ENCODE measurements at places on chromosomes 3 and 15.

DNA sequence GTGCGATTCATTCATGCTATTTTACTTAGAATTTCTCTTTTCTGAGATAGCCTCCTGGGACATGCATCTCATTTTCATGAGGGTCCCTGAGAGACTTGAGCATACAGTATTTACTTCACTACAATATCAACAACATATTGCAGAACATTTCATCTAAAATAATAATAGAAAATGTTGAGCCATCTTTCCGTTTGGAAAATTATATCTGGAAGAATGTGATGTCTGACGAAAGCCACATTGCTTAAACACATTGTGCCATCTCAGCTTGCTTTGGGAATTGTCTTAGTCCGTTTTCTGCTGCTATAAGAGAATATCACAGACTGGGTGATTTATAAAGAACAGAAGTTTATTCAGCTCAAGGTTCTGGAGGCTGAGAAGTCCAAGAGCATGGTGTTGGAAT lies 55.5 kb downstream of the DPH6 start:
- DNase-seq: no peak

GRCh38 chr3:62281726-62282125 lies 91.6 kb downstream of the FEZF2 start:
- no peak for DNase-seq

DNA sequence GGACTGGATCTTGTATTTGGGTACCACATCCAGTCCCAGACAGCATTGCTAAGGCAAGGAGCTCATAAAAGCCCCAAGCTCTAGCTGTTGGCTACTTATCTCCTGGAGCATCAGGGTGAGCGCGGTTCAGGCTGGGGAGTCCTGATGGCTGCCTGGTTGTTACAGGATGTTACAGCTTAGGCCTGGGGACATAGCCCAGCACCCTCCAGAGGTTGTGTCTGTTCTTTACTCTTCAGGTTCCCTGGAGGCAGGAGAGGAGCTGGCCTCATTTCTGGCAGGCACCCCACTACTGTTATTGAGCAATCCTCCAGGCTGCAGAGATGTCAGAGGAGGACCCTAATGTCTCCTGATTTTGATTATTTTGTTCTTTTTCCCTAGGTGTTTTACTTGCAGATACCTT lies 26.6 kb downstream of the APBA2 start:
- no peak for DNase-seq

DNA sequence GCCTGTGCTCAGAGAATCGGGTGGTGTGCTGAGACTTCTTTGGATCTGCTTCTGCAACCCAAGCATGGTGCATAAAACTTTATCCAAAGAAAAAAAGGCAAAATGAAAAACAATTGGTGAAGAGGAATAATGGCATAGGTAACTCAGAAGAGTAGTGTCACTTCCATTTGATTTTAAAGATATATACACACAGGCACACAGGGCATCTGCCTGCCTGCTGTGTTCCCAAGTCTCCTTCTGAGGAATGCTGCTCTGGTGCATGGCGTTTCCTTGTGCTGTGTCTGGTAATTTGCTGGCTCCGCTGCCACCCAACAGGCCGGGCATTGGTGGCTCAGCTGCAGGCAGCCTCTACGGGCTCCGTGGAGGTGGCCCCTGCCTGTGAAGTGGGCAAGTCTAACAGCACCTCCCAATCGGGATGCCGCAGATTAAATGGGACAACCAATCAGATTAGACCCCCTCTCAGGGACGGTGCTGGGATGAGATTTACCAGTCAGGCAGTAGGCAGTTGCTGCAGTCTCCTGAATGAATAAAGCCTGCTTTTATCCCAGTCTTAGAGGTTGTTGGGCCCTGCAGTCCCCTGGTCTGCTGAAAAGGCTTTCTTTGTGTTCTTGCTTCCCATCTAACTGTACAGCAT lies 253.7 kb upstream of the RASGRP1 start:
- DNase-seq: no peak

DNA sequence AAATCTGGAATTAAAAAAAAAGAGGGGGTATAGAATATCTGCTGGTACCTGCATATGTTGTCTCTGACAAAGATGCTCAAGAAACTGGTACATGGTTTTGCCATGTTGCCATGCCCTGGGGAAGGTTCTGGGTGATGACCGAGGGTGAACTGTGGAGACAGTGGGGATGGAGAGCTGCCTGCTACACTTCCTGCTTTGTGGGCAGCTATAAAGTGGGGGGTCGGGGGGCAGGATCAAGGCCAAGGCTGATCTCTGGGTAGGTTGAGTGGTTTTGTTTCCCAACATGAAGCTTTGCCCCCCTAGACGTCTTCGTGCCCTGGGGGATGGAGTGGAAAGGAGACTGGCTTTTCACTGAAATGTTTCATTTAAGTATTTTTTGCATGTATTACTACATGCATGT lies 74.6 kb downstream of the IQSEC1 start:
- DNase-seq: no peak

GRCh38 chr3:15377961-15378791 lies 45.8 kb upstream of the SH3BP5 start:
- DNase-seq: peak; percentile 45

- no peak for DNase-seq
Observed at GRCh38 chr3:15496341-15496664, 25.2 kb downstream of the COLQ start.

- peak; percentile 56 for DNase-seq
Observed at GRCh38 chr3:128965818-128966217, 28.1 kb downstream of the CFAP92 start.

GRCh38 chr15:89662893-89663626 lies 7.8 kb upstream of the KIF7 start:
- DNase-seq: peak; percentile 16

DNA sequence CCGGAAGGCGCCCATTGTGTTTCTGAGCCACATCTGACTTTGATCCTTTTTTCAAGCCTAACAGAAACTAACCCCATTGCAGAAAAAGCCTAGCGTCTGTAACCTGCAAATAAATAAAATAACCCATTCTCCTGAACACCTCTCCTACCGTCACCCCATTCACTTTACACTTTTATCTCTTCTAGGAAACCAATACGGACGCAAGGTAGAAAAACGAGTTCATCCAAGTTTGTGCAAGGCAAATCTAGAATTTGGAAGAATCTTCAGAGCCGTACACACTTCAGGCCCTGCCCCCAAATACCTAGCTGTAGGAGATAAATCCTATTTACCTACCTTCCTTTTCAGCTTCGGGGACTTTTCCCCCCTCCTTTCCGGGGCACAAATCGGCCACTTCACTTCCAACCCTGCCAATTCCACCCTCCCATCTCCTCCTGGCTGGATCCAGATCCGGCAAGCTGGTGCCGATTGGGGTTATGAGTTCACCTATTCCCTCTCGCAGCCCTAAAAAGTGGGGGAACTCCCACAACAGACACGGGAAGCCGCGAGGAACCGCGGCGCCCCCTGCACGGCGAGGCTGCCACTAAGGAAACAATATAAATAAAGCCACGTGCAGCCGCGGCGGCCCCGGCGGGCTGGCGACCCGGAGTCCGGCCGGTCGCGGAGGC lies 987 bp downstream of the PRTG start:
- no peak for DNase-seq

- DNase-seq: peak; percentile 98
Observed at GRCh38 chr3:193829781-193830180, 236.8 kb downstream of the OPA1 start.

DNA sequence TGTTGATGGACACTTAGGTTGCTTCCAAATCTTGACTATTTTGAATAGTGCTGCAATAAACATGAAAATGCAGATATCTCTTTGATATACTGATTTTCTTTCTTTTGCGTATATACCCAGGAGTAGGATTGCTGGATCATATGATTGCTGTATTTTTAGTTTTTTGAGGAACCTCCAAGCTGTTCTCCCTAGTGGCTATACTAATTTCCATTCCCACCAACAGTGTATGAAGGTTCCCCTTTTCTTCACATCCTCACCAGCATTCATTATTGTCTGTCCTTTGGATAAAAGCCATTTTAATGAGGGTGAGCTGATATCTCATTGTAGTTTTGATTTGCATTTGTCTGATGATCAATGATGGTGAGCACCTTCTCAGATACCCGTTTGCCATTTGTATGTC lies 12.5 kb downstream of the PATL2 start:
- DNase-seq: no peak

DNA sequence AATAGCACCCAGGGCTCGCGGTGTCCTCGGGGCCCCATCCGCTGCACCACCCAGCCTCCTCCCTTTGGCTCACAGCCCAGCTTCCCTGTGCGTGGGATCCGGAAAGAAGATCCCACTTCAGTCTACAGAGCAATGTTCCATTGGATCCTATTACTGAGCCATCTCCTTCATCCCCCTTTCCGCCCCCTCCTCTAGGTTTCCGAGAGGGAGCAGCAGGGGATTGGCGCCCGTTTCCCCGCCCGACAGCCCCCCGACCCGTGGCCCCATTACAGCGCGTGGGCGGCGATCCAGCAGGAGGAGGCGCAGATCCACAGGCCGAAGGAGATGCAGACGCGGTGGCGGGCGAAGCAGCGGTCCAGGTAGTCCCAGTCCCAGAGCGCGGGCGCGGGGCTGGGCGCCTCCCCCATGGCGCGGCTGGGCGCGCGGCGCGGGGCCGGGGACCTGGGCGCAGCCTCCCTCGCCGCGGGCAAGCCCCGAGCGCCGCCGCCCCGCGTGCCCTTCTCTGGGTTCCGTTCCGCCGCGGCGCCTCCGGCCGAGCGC lies 340 bp downstream of the TMEM44 start:
- no peak for DNase-seq

Data from epithelial cell of prostate (primary cell).